RKO (cell line): ENCODE measurements at places on chromosomes 12 and 14.

DNA sequence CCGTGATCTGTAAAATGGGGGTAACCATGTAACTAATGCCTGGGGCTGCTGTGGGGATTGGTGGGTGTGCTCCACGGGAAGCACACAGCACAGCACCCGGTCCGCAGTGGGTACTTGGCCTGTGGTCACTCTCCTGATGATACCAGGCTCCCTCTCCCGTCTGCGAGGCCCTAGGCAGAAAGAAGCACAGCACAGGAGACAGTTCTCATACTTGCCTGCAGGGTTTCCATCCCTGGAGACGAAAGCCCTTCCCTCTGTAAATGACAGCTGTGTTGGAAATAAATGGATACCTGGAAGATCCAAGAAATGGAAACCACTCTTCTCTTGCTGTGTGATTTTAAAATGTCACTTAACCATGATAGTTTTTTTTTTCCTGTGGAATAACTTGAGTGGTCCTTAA, 7.9 kb upstream of the PRMT8 start:
- DNase-seq, result no peak

DNA sequence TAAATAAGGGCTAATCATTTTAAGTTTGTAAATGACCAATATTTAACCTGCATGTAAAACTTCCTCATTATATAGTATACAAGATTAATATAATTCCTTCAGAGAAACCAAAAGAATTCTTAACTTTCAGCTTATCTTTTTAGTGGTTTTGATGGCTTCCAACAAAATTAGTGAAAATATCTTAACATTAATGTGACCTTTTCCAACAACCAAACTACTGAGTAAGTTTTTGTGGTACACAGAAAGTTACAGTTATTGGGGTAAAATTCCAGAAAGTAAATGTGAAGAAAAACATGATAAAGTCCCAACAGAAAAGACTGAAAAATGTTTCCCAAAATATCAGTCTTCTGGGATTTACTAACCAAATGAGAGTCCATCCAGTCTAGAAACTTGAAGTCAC, 111.0 kb upstream of the PDE3A start:
- no peak for DNase-seq

DNA sequence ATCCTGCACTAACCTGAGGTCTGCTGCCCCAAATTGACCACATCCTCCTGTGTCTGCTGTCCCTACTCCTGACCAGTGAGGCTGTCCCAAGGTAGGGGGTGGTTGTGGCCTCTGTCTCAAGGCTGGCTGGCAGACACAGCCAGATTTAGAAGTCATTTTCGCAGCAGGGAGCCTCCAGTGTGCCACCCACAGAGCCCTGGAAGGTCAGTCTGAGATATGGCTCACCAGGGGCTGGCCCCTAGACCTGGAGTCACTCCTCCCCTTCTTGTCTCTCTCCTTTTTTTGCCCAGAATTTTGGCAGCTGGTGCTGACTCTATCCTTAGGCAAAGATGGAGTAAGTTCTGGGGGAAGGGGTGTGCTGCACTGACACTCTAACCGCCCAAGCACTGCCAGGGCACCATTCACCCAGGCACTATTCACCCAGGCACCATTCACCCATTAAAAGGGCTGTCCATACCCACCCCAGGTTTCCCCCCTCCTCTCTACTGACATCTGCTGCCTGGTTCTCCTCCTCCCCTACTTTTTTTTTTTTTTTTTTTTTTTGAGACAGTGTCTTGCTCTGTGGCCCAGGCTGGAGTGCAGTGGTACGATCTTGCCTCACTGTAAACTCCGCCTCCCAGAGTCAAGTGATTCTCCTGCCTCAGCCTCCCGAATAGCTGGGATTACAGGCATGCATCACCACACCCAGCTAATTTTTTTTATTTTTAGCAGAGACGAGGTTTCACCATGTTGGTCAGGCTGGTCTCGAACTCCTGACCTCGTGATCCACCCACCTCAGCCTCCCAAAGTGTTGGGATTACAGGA, 7.7 kb downstream of the DDN start:
- DNase-seq, result no peak

DNA sequence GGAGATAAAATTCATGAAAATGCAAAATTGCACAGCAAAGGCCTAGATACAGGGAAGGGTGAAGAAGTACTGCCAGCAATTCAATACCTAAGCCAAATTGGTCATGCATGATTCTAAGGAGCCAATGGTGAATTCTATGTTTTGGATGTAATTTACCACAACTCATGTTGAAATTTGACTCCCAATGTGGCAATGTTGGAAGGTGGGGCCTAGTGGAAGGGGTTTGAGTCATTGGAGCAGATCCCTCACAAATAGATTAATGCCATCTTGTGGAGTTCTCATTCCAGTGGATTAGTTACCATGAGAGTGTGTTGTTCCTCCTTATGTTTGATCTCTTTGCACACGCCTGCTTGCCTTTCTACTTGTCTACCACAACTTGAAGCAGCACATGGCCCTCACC, 194.0 kb upstream of the ALG10 start:
- peak; percentile 12 for DNase-seq

- DNase-seq, result no peak
Measured at GRCh38 chr12:23810329-23810902, 139.1 kb downstream of the SOX5 start.

- DNase-seq, result no peak
Measured at GRCh38 chr14:51441001-51441400, 201.0 kb downstream of the TMX1 start.

DNA sequence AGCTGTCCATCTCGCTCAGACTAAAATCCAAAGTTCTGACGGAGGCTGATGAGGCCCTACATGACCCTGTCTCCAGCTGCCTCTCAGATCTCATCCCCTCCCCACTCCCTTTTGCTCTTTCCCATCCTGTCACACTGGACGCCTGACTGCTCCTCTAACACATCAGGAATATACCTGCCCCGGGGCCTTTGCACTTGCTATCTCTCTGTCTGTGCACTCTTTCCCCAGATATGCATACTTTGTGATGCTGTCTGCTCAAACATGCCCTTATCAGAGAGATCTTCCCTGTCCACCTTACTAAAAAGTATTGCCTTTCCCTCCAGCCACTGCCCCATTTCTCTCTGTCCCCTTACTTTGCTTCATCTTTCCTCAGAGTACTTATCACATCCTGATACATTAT, 238.8 kb downstream of the ANO2 start:
- no peak for DNase-seq

GRCh38 chr14:68735856-68736255, 57.0 kb downstream of the ZFP36L1 start:
- DNase-seq, result no peak

DNA sequence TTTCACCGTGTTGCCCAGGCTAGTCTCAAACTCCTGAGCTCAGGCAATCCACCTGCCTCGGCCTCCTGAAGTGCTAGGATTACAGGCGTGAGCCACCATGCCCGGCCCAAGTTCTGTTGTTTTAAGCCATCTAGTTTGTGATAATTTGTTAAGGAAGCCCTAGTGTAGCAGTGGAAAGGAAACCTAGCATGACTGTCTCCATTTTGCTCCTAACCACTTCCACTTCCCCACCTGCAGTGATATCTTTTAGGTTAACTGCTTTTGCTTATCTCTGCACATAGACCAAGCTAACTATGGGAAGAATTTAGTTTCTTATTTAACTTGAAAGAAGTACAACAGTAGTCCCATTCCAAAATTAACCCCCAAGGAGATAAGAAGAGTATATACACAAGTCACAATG, 109.5 kb upstream of the NAP1L1 start:
- DNase-seq, result no peak
